ENCODE measurements at places on chromosomes 1 and 21. TPM values are rescaled to one million over a fixed set of nuclear protein-coding genes. Genes with fewer than 3 reads are reported as not detected.
A peak's percentile ranks its signal among the peaks of the same experiment; 100 is the strongest.

Gene CSF3R
- total RNA-seq = not detected

Gene ESPN
- 1.8 TPM for total RNA-seq

Gene NTNG1
- 0.45 TPM for total RNA-seq

- H3K4me3 ChIP-seq = no peak overlapping the region
- no peak overlapping the region for H3K27ac ChIP-seq
- no peaks in the 10 kb centered on the region for H3K36me3 ChIP-seq
- H3K4me1 ChIP-seq = peaks cover 26% of the 10 kb centered on the region
- peaks cover 50% of the 10 kb centered on the region for H3K27me3 ChIP-seq
- DNase-seq = no peak
These were observed 1.7 kb upstream of the TRIM67 start for GRCh38 chr1:231159963-231160761.

DNA sequence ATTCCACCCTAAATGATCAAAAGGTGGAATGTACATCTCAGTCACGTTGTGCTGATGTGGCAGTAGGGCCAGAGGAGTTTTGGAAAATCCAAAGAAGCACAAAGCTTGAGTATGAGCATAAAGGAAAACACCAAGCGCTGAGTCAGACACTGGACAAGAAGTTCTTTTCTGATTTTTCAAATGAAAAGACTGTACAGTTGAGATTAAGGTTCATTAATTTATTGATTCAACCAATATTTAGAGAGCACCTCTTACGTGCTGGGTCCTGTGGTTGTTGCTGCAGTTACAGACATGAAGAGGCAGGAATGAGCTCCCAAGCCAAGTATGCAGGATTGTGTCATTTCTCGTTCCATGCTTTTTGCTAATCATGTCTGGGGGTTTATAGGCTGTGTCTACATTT lies 28.9 kb upstream of the APP start:
- H3K36me3 ChIP-seq = no peaks in the 10 kb centered on the region
- H3K27me3 ChIP-seq = no peaks in the 10 kb centered on the region
- no peak overlapping the region for H3K27ac ChIP-seq
- no peak overlapping the region for H3K4me3 ChIP-seq
- DNase-seq = no peak

DNA sequence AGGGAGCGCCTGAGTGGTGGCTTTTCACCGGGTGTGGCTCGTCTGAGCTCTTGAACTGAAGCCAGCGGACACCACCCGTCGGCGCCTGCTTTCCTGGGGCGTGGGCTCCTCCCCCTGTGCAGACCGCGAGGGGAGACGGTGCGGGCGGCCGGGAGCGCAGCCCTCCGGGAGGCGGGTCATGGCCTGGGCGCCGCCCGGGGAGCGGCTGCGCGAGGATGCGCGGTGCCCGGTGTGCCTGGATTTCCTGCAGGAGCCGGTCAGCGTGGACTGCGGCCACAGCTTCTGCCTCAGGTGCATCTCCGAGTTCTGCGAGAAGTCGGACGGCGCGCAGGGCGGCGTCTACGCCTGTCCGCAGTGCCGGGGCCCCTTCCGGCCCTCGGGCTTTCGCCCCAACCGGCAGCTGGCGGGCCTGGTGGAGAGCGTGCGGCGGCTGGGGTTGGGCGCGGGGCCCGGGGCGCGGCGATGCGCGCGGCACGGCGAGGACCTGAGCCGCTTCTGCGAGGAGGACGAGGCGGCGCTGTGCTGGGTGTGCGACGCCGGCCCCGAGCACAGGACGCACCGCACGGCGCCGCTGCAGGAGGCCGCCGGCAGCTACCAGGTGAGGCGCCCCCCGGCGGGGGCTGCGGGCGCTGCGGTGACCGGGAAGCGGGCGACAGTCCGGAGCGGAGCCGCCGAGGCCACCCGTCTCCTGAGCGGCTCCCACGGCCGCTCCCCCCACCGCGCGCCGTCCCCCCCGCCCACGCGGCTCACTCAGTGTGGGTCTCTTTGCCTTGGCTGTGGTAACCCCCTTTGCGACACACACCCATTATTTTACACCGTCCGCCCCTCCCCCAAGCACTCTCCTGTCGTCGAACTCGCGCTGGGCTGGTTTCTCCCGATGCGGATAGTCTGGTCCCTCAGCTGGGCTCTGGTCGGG lies at the start of gene TRIM58:
TSS of gene TRIM58 (plus strand) at position 119 of the 916 bp plus-strand sequence. CDS start at position 179, 60 bp downstream.
- peaks cover 10% of the 10 kb centered on the region for H3K27me3 ChIP-seq
- peak within 1 kb of the TSS; percentile 44 for H3K4me3 ChIP-seq
- peaks cover 12% of the 10 kb centered on the region for H3K4me1 ChIP-seq
- DNase-seq = peak; percentile 69

- DNase-seq = peak; percentile 44
- peak overlapping the region; percentile 88 for H3K27ac ChIP-seq
- H3K4me1 ChIP-seq = peaks cover 40% of the 10 kb centered on the region
- no peaks in the 10 kb centered on the region for H3K27me3 ChIP-seq
- peaks cover 27% of the 10 kb centered on the region for H3K36me3 ChIP-seq
These were observed 648 bp downstream of the FAM76A start for GRCh38 chr1:27726173-27727044.

DNA sequence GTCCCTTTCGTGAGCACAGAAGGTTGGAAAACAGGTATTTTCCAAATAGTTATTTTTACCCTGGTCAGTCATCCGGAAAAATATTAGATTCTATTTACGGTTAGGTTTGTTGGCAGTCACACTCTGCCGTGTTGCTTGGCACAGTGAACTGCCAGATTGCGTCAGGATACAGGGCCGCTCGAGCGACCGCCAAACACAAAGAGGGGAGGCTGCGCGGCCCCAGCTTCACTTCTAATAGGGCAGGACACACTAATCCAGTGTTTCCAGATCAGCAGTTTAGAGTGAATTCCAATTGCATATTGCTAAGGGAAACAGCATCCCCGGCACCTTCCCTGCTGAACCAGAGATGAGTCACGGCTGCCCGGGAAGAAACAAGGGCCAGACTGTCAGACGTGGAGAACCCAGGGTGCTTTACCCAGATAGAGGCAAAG lies 22.9 kb downstream of the UMODL1 start:
- no peaks in the 10 kb centered on the region for H3K27me3 ChIP-seq
- no peak for DNase-seq
- H3K27ac ChIP-seq = no peak overlapping the region
- peaks cover 16% of the 10 kb centered on the region for H3K4me1 ChIP-seq
- no peaks in the 10 kb centered on the region for H3K36me3 ChIP-seq

GRCh38 chr1:25933479-25934365 lies 27.5 kb upstream of the STMN1 start:
- no peaks in the 10 kb centered on the region for H3K36me3 ChIP-seq
- no peak overlapping the region for H3K27ac ChIP-seq
- DNase-seq = no peak
- no peaks in the 10 kb centered on the region for H3K27me3 ChIP-seq
- H3K4me3 ChIP-seq = no peak overlapping the region
- H3K4me1 ChIP-seq = no peaks in the 10 kb centered on the region

GRCh38 chr1:98813738-98814309 lies 152.3 kb downstream of the SNX7 start:
- H3K4me1 ChIP-seq = no peaks in the 10 kb centered on the region
- no peak overlapping the region for H3K27ac ChIP-seq
- H3K27me3 ChIP-seq = no peaks in the 10 kb centered on the region
- no peaks in the 10 kb centered on the region for H3K36me3 ChIP-seq
